Peyer's patch (tissue), 4 donors: ENCODE measurements at places on chromosomes 2 and 18. TPM values are rescaled to one million over a fixed set of nuclear protein-coding genes. Genes with fewer than 3 reads are reported as not detected.

Gene MAPRE3
- total RNA-seq: 6.4 TPM

GRCh38 chr2:127220768-127221527 lies 849 bp upstream of the CYP27C1 start:
- DNase-seq: no peak
- no peaks in the 10 kb centered on the region for H3K36me3 ChIP-seq

DNA sequence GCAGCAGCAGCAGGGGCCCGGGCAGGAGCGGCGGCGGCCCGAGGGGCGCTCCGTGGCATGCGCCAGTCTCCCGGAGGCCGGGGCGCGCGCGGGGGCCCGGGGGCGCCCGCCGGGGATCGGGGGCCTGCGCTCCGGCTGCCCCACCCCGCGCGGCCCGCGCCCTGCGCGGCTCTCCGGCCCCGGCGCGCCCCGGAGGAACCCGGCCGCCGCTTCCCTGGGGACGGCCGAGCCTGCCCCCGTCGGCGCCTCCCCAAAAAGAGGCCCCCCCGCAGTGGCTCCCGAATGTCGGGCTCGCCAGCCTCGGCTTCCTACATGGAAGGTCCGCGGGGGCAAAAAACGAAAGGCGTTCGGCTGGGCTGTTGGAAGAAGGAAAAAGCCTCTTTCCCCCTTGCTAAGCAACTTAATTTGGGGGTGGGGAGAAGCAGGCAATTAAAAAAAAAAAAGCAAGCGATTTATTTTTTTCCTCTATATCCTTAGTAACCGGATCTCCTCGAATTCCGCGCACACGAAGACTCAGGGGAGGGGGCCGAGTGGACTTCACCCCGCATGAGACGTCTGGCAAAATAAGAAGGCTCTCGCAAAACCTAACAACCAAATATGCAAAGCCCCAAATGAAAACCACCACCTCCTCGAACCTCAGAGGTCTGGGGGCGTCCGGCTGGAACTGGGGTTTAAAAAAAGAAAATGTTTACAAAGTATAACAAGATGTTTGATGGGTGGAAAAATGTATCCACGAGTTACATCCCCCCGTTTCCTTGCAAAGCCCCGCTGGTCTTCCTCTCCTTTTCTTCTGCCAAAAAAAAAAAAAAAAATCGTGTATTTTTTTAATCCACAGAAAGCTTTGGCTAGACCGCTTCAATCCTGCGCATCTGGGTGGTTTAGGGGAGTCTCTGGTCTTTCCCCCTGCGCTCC lies at the start of gene SMAD7:
Gene SMAD7 (minus strand): TSS at position 430 of the 912 bp plus-strand sequence. CDS start 541 bp downstream, outside the sequence.
- H3K4me3 ChIP-seq: peak within 1 kb of the TSS; percentile 90
- peaks cover 4% of the 10 kb centered on the region for H3K4me1 ChIP-seq
- DNase-seq: no peak
- no peaks in the 10 kb centered on the region for H3K27me3 ChIP-seq
- peak within 1 kb of the TSS; percentile 97 for H3K27ac ChIP-seq

DNA sequence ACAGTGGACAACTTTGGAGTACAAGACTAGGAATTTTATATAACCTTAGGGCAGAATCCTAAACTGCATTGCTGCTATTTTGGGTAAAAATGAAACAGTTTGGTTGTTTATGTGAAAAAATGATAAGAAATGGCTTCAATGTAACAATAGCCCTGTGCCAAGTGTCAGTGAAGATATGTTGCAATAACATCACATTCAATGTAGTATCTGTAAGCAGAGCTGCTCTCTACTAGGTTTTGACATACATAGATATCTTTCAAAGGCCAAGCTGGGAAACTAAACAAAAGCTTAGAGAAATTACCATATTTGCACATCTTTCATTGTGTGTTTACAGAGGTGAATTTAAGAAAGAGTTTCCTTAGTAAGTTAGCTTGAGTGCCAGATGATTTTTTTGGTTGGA lies 135.0 kb upstream of the DOK6 start:
- H3K27ac ChIP-seq: no peak overlapping the region
- H3K36me3 ChIP-seq: no peaks in the 10 kb centered on the region
- H3K4me1 ChIP-seq: no peaks in the 10 kb centered on the region
- H3K27me3 ChIP-seq: no peaks in the 10 kb centered on the region
- DNase-seq: no peak

Gene RIOK3
- 141 TPM for total RNA-seq

GRCh38 chr2:37588316-37588777 lies 83.1 kb downstream of the CDC42EP3 start:
- DNase-seq: no peak
- H3K36me3 ChIP-seq: no peaks in the 10 kb centered on the region
- no peaks in the 10 kb centered on the region for H3K27me3 ChIP-seq
- no peak overlapping the region for H3K27ac ChIP-seq
- H3K4me3 ChIP-seq: no peak overlapping the region
- H3K4me1 ChIP-seq: peaks cover 9% of the 10 kb centered on the region

GRCh38 chr2:8263901-8264300 lies 418.0 kb upstream of the ID2 start:
- DNase-seq: no peak
- no peak overlapping the region for H3K4me3 ChIP-seq
- H3K36me3 ChIP-seq: no peaks in the 10 kb centered on the region
- no peak overlapping the region for H3K27ac ChIP-seq
- no peaks in the 10 kb centered on the region for H3K27me3 ChIP-seq

Gene PDCL3
- total RNA-seq: 8.8 TPM

GRCh38 chr18:9278028-9278427 lies 56.5 kb upstream of the TWSG1 start:
- no peak overlapping the region for H3K4me3 ChIP-seq
- H3K27ac ChIP-seq: no peak overlapping the region

- no peaks in the 10 kb centered on the region for H3K27me3 ChIP-seq
- DNase-seq: no peak
- no peak overlapping the region for H3K27ac ChIP-seq
- H3K36me3 ChIP-seq: no peaks in the 10 kb centered on the region
Measured at GRCh38 chr2:13607139-13607538, 890.4 kb downstream of the TRIB2 start.

GRCh38 chr2:127818241-127818640 lies 7.3 kb upstream of the WDR33 start:
- no peak overlapping the region for H3K4me3 ChIP-seq
- no peaks in the 10 kb centered on the region for H3K27me3 ChIP-seq
- H3K27ac ChIP-seq: no peak overlapping the region
- H3K4me1 ChIP-seq: no peaks in the 10 kb centered on the region
- H3K36me3 ChIP-seq: no peaks in the 10 kb centered on the region

DNA sequence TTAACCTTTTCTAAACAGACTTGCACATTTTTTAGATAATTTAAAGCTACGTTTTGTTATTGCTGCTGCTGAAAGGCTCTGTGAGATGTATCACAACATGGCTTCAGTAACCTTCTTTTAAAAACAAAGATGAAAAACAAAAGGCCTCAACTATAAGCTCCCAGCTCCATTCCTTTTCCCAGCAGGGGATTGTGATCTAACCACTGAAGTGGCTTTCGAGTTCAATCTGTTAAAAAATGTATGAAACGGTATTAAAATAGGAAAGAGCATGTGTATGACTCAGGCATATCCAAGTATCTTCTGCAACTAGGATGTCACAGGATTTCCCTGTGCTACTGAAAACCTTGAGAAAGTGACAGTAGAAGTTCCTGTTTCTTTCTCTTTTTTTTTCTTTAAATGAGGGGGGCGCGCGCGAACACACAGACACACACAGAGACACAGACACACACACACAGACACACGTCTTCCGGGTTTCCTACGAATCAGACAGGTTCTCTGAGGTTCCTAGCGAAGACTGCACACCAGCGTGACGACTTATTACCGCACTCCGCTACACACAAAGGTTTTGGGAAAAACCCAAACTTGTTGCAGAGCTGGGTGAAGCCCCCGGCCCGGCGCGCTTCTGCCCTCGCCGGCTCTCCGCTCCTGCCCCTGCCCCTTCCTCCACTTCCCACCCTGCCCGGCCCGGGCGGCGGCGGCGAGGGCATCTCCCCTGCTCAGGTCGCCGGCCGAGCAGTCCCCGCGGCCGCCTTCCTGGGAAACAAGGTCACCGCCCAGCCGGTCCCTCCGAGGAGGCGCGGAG lies 86.8 kb downstream of the RBMS1 start:
- peak overlapping the region; percentile 87 for H3K27ac ChIP-seq
- no peaks in the 10 kb centered on the region for H3K36me3 ChIP-seq
- peaks cover 23% of the 10 kb centered on the region for H3K4me1 ChIP-seq
- H3K4me3 ChIP-seq: peak overlapping the region; percentile 92

- no peak overlapping the region for H3K27ac ChIP-seq
- no peak overlapping the region for H3K4me3 ChIP-seq
- no peaks in the 10 kb centered on the region for H3K36me3 ChIP-seq
- H3K27me3 ChIP-seq: no peaks in the 10 kb centered on the region
Measured at GRCh38 chr2:226885769-226886435, 50.0 kb downstream of the RHBDD1 start.

Gene CTIF
- total RNA-seq: 16.6 TPM

Gene MPHOSPH10
- total RNA-seq: 37.1 TPM

GRCh38 chr2:127606625-127607398 lies 39.1 kb upstream of the GPR17 start:
- no peak for DNase-seq
- H3K27ac ChIP-seq: no peak overlapping the region
- no peaks in the 10 kb centered on the region for H3K27me3 ChIP-seq
- no peak overlapping the region for H3K4me3 ChIP-seq
- H3K4me1 ChIP-seq: no peaks in the 10 kb centered on the region

Gene HOXD12
- not detected for total RNA-seq
